CD8-positive, alpha-beta memory T cell (primary cell): ENCODE measurements at places on chromosomes 13 and 19.

GRCh38 chr13:22903925-22904324 is 276.9 kb upstream of the SGCG start:
- DNase-seq = no peak

DNA sequence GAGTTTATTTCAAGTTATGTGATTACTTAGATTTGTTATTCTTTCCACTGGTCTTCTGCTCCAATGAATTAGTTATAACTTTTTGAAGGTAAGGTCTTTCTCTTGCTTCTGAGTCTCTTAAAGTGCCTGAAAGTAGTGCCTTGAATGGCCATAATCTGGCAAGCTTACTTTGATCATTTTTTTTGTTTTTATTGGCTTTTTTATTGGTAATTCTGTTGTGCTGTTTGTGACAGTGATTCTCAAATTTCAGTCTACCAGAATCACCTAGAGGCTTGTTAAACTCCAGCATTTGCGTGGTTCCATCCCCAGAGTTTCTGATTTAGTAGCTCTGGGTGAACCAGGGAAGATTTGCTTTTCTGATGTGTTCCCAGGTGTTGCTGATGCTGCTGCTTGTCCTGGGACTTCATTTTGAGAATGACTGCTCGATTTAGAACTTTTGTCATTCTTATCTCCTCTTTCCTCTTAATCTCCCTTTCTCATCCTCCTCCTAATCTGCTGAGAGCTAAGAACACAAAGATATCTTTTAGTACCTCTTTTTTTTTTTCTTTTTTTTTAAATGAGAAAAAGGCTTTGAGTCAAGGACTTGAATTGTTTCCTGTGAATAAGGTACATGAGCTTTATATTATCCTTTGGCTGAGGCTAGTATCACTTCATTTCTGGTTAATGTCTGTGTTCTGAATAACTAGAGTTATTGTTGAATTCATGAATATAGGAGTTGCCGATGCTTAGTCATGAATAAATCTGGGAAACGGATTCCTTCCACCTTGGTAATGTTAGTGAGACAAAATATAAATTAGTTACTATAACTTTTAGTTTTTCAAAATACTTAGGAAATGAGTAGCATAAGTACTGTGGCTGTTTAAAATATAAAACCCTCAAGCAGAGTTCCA is 91.4 kb downstream of the PAN3 start:
- no peak for DNase-seq

DNA sequence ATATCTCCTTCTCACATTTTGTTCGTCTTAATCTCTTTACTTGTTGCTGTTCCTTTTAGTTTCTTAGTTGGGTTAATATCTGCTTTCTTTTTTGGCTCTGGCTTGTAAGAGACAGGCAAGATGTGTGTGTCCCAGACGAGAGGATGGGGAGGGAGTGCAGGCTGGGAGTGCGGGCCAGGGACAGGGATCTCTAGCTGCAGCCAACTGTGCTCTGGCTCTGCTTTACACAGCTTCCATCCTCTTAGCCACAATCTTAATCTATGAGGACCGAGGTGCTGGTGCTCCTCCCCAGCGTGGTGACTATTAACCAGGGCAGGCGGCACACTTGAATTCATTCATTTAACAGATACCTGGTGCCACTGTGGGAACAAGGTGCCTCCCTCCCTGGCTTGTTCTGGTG is 70.9 kb upstream of the WASF3 start:
- DNase-seq = no peak

- no peak for DNase-seq
Observed at GRCh38 chr19:18223860-18224524, 2.2 kb downstream of the PDE4C start.

- no peak for DNase-seq
Observed at GRCh38 chr13:111944171-111944583, 122.8 kb upstream of the SOX1 start.

DNA sequence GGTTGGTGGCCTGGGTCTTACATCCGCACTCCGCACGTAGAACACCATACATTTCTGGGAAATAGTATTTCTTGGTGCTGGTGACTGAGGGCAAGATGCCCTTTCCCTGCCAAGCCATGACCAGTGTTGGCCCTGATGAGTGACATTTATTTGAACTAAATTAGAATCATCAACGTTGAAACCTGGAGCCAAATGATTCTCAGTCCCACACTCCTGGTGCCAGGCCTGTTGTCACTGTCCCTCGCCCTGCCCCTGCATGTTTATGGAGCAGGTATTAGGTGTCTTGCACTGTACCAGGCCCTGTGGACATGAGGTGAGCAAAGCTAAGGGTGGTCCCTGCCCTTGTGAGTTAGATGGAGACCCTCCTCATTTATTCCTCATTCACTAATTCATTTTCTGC is 5.8 kb downstream of the CHST8 start:
- DNase-seq = no peak

- no peak for DNase-seq
Observed at GRCh38 chr19:13417054-13417453, 89.2 kb downstream of the CACNA1A start.

DNA sequence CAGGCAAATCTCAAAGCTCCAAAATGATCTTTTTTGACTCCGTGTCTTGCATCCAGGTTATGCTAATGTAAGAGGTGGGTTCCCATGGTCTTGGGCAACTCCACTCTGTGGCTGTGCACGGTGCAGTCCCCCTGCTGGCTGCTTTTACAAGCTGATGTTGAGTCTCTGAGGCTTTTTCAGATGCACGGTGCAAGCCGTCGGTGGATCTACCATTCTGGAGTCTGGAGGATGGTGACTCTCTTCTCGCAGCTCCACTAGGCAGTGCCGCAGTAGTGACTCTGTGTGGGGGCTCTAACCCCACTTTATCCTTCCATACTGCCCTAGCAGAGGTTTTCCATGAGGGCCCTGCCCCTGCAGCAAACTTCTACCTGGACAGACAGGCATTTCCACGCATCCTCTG is 266.8 kb upstream of the GPC6 start:
- DNase-seq = no peak

- peak; percentile 73 for DNase-seq
Observed at GRCh38 chr19:47863514-47863936, 4.5 kb downstream of the TPRX2 start.

- no peak for DNase-seq
Observed at GRCh38 chr19:35949131-35949530, 13.0 kb downstream of the LRFN3 start.

DNA sequence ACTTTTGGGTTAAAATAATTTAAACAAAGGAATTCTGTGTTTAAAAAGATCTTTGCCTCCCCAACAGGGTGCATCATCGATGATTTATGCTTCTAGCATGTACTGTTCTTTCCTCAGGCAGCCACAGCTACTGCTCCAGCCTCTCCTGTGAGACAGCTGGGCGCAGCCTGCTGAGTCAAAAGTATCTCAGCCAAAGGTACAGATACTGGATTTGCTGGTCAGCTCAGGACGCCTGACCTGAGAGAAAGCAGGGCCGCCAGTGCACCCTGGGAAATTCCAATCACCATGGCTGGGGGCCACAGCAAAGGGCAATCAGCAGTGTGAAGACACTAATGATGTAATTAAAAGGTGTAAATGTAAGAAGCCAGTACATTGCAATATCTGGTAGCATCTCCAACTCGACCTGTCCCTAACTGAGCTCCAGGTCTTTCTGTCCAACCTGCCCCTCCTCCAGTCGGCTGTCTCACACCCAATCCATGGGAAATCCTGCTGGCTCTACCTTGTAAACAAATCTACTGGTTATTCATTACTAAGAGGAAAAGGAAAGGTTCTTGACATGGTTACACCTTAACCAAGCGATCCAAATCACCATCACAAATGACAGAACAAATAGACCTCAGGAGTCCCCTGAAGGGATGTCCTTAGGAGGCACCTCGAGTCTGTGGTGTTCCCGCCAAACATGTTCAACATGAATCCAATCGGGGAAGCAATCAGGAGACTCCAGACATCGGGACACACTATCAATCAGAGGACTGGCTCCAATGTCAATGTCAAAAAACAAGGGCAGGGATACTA is 7.3 kb downstream of the OPA3 start:
- no peak for DNase-seq

DNA sequence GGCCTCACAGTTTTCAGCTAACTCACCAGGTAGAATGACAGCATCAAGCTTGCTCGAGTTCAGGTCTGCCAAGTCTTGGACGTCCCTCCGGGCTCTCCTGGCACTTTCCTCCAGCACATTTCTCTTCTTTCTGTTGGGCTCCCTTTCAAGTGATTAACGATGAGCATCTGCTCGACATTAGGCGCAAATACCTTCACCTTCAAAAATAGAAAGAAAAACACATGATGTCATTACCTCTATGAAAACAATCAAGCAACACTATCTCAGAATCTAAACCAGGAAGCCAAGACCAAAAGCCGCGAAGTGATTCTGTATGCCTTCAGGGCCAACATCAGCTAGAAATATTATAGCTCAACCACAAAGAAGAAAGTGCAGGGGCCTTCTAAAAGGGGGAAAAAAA is 15.4 kb upstream of the CLN5 start:
- peak; percentile 5 for DNase-seq

- DNase-seq = no peak
Observed at GRCh38 chr13:25930653-25931052, 121.2 kb downstream of the SHISA2 start.

- DNase-seq = no peak
Observed at GRCh38 chr13:23715762-23716235, 145.6 kb downstream of the TNFRSF19 start.

- DNase-seq = no peak
Observed at GRCh38 chr13:44196196-44196751, 177.3 kb upstream of the SERP2 start.

GRCh38 chr19:8096071-8096470 is 43.5 kb downstream of the CCL25 start:
- DNase-seq = no peak

DNA sequence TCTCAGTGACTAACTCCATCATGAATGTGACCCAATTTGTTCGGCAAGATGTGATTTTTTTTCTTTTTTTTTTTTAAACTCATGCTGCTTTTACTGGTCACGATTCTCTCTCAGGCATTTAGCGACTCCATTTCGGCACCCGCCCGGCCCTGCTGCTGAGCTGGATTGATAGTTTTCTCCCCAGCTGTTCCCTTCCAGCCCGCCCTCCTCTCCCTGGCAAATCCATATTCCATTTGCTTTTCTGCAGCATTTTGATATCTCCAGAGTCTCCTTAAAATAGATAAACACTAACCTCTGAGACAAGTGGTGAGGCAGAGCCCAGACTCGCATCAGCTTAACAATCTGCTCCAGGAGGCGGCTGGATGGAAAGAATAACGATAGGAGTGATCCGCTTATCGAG is 55.5 kb upstream of the KATNAL1 start:
- no peak for DNase-seq
